ENCODE measurements at places on chromosomes 7 and 10. TPM values are rescaled to one million over a fixed set of nuclear protein-coding genes. Genes with fewer than 3 reads are reported as not detected.

DNA sequence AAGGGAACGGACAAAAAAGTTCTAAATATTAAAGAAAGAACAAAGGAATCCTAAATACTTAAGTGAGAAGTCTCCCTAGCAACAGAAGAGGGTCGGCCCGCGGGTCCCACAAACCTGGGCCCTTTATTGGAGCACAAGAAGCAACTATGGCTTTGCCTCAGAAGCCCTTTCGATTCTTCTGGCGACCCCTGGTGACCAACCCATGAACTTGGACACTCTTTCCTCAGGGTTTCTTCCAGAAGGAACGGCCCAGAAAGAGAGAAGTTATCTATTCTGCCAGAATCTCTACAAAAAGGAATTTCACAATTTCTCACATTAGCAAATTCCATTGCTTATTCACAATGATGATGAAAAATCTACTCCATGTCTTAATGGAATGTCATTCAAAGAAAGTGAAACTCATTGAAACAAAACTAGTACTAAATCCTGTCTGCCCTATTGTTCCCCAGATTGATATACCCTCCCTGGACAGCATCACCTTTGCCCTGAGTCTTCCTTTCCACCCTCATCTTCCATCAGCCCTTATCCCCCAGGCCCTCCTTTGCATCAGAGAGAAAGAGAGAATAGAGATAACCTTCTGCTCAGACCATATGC, 43.7 kb downstream of the CPVL start:
- peak; percentile 88 for DNase-seq

GRCh38 chr7:147916573-147916972, 674.0 kb upstream of the C7orf33 start:
- DNase-seq: no peak

GRCh38 chr7:71636329-71636728, 504.4 kb downstream of the GALNT17 start:
- peak; percentile 43 for DNase-seq

Gene GRM3
- total RNA-seq: 0.55 TPM

Gene SCIN
- total RNA-seq: 46.6 TPM

Measured in stomach (tissue), 19 donors.